ENCODE measurements at places on chromosomes 11 and 22.

GRCh38 chr22:23385678-23386631 lies 194.1 kb downstream of the IGLL1 start:
- peak; percentile 43 for DNase-seq

- DNase-seq = no peak
These were observed 252.3 kb downstream of the TBC1D22A start for GRCh38 chr22:47014636-47015345.

DNA sequence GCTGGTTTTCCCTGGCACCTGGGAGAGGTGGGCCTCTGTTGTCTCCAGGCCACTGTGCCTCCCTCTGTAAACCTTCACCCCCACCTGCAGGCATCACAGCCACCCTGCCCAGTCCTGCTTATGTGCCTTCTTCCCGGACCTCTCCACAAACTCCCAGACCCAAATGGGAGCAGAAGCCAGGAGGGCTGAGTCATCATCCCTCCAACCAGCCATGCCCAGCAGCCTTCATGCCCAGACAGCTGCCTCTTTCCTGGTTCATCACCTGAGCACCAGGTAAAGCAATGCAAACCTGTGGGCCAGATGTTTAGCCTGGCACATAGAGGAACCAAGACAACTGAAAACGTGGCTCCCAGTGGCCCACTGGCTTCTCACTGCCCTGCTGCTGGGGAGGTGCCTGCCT lies 2.1 kb upstream of the TMPRSS4 start:
- DNase-seq = no peak

DNA sequence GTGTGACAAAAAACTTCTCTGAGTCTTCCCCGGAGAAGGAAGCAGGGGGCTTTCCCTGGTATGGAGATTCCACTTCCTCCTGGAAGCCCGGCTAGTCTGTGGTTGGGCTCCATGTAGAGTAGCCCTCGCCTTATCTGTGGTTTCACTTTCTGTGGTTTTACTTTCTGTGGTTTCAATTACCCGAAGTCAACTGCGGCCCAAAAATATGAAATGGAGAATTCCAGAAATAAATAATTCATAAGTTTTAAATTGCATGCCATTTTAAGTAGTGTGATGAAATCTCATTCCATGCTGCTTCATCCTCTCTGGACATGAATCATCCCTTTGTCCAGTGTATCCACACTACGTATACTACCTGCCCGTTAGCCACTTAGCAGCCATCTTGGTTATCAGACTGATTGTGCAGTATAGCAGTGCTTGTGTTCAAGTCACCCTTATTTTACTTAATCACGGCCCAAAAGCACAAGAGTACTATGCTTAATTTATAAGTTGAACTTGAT lies 275.0 kb upstream of the SESN3 start:
- DNase-seq = no peak

GRCh38 chr11:45756384-45757010 lies 48.5 kb upstream of the SLC35C1 start:
- DNase-seq = no peak

GRCh38 chr11:46309814-46310259 lies 32.4 kb downstream of the CREB3L1 start:
- no peak for DNase-seq

DNA sequence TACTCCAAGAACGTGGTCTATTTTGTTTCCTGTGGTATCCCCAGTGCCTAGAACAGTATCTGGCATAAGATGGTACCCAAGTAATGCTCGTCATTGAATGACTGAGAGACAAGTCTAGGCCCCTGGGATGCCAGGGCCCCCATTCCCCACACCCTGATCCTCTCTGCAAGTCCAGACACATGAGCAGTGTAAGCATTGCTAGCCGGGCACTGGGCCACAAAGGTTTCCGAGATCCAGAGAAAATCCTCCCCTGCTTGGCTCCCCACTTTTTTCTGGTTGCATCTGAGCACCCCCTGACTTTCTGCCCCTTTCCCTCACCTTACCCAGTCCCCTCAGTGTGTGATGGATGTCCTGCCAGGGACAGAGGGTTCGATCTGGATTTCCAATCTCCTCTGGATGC lies 160.1 kb upstream of the NECTIN1 start:
- no peak for DNase-seq

- no peak for DNase-seq
These were observed 9.1 kb downstream of the P2RY6 start for GRCh38 chr11:73281201-73281741.

DNA sequence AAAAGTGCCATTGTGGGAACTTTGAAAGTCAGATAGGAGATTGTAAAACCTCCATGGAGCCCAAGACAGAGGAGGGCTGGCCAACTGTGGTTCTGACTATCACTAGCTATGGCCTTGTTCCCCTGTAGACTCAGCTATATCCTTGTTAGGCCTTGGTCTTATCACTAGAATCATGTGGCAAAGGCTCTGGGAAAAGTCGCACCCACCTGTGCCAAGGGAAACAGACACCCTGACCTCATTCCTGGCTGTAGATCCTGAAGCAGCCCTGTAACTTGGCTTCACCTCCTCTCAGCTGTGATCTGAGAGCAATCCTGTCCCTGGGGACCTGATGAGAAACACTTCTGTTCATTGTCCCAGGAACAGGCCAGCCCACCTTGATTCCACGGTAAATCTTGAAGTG lies 566.2 kb downstream of the TMEM135 start:
- peak; percentile 9 for DNase-seq

DNA sequence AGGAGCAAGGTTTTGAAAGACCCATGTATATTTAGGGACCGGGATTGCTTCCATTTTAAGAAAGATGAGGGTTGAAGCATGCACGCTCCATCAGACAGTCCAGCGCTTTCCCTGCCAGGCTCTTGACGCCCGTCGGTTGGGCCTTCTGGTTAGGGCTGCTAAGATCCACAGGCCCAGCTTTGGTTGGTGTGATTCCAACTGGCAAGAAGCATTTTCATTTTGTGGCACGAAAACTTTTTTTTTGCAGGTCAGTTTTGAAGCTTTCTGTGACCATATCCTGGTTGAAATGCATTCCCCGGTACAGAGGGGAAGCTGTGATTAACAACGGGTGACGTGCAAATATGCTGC lies 34.3 kb upstream of the MPPED1 start:
- DNase-seq = no peak

DNA sequence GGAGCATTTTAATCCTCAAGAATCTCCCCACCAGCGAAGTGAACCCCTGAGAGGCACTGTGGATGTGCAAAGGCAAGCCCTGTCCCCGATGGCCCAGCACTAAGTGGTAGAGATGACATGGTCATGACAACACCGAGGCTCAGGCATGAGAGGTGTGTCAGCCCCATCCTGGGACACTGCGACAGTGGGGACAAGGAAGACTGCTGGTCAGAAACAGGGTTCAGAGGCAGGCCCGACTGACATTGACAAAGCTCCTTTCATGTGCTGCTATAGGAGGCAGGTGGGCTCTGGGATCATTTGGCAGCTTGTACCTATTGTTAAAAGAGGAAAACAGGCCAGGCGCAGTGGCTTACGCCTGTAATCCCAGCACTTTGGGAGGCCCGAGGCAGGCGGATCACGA lies 54.3 kb upstream of the MYEOV start:
- DNase-seq = no peak

DNA sequence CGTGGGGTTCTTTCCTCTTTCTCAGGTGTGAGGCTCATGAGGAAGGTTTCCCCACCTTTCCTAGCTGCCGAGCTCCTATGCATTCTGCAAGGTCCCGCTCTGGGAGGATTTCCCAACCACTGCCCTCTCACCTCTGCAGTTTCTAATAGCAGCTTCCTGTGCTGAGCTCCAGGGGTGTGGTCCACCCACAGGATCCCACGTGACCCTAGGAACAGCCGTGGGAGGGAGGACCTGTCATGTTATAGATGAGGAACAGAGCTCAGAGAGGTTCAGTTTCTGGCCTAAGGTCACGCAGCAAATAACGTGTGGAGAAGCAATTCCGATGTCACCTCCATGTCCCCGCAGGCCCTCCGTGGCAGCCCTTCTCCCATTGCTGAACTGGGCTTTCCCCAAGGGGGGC lies 38.5 kb downstream of the FLRT1 start:
- no peak for DNase-seq

DNA sequence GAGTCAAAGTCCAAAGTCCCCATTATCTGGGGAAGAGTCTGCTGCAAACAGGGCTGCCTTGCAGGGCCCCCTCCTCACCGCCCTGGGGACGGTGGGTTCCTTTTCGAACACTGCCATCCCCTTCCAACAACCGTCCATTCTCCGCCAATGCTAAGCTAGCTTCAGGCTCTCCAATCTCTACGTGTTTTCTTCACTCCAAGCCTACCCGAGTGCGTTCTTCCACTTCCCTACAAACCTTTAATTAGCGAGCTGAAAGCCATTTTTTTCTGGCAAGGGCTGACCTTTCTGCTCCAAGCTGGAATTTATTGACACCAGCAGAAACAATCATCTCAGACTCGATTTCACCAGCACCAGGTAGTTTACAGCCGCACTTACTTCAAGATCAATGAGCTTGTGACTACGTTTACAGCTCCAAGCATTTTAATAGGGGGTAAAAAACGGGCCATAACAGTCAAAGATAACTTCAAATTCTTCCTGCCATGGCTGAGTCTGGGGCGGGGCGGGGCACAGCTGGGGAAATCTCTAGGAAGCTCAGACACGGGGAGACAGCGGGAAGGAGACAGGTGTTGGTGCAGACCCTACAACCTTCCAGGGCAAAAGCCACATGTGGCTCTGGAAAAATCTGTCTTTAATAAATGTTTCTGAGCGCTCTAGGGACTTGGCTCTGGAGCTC lies 82.2 kb downstream of the PHF21B start:
- DNase-seq = no peak

GRCh38 chr11:119809346-119809745 lies 80.3 kb upstream of the NECTIN1 start:
- DNase-seq = no peak

DNA sequence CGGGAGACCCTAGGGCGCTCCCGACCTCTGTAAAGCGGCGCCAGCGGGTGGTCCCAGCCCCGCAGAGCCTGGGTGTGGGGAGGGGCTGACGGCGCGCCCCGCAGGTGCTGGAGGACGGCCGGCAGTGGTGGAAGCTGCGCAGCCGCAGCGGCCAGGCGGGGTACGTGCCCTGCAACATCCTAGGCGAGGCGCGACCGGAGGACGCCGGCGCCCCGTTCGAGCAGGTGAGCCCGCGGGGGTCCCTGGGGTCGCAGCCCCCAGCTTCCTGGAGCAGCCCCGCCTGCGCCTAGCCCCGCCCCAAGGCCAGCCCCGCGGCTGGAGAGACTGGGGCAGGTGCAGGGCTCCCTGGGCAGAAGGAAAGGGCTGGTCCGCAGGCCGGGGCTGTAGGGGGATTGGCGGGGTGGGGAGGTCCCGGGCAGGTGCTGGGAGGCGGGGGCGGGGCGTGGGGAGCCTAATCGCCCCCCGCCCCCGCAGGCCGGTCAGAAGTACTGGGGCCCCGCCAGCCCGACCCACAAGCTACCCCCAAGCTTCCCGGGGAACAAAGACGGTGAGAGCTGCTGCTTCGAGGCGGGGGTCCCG lies 19.7 kb downstream of the EPS8L2 start:
- DNase-seq = no peak

- DNase-seq = no peak
These were observed 8.2 kb upstream of the OR9I1 start for GRCh38 chr11:58133309-58134076.

DNA sequence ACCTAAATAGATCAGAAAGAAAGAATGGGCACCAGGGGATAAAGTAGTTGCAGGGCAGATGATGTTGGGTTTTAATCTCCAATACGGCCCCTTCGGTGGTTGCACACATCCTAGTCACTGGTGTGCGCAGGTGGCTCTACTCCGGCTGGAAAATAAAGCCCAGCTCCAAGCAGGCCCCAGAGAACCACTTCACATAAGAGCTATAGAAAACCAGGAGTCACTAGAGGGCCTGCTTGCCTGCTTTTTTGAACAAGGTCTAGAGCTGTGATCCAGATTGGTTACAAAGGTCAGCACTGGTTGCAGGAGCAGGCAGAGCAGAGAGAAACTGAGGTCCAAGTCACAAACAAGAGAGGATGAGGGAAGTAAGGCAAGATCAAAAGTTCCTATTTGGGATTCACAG lies 41.5 kb upstream of the MS4A8 start:
- no peak for DNase-seq

- no peak for DNase-seq
These were observed 282.8 kb downstream of the OPCML start for GRCh38 chr11:133249530-133249929.

GRCh38 chr11:134566311-134566710 lies 154.3 kb upstream of the B3GAT1 start:
- DNase-seq = no peak

DNA sequence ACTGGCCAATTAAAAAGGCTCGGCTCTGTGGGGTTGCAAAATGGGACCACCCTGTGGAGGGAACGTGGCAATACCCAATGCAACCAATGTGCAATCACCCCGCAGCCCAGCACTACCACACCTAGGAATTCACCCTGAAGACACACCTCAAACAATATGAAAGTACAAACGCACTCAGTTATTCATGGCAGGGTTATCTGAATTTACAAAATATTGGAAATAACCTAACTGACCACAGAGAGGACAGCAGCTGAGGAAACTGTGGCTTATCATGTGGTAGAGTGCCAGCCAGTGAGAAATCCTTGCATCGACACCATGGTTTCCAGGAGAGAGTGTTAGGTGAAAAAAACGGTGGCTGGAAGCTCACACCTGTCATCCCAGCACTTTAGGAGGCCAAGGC lies 18.7 kb downstream of the ALG12 start:
- DNase-seq = no peak

DNA sequence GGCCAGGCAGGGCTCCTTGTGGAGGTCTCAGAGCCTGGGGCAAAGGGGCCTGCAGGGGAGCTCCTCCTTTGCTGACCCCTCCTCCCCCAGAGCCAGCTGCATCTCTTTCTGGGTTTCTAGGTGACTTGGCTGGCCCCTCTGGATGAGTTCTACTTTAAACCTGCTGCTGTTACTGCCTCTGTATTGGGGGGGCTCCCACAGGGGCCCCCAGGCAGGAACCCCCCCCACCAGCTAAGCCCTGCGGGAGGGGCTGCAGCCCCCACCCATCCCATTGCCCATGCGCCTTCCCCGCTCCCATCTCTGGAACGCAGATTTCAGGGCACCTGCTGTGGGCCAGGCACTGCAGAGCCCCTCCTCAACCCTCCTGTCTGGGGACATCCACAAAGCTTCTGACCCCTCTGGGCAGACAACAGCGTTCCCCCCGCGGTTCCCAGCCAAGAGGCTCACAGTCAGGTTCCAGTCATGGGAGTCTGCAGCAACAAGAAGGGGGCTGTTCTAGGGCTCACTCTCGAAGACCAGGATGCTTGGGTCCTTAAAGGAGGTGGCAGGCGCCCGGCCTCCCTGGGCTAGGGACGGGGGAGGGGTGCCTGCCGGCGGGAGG lies 815 bp upstream of the PLCB3 start:
- DNase-seq = no peak

GRCh38 chr11:9210224-9210921 lies 54.8 kb downstream of the DENND5A start:
- no peak for DNase-seq

GRCh38 chr11:4891996-4892640 lies 10.4 kb downstream of the OR51T1 start:
- DNase-seq = no peak

GRCh38 chr11:93524858-93525257 lies 18.3 kb downstream of the SMCO4 start:
- no peak for DNase-seq

- DNase-seq = no peak
These were observed 30.7 kb downstream of the FGF4 start for GRCh38 chr11:69744435-69744834.
